ENCODE measurements at places on chromosomes 7 and 10. TPM values are rescaled to one million over a fixed set of nuclear protein-coding genes. Genes with fewer than 3 reads are reported as not detected.

TMEM213 gene
- total RNA-seq, result not detected

TMEM248 gene
- total RNA-seq, result 74.2 TPM

DNA sequence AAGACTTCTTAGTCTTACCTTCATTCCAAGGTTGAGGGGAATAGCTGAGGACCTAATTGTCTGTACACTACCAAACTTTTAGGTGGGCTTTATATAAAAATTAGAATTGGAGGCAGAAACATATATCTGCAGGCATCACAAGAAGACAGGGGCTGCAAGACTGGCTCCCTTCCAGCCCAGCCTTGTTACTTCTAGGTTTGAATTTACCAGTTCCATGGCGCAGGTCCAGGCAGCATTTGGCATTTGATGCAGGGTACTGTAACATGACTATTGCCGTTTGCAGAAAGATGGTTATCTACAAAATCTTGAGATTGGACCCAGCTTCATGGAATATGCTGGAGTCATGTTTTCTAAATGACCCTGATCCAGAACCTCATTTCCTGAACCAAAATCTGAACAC lies 105.4 kb upstream of the RHOBTB1 start:
- H3K36me3 ChIP-seq, result no peaks in the 10 kb centered on the region
- no peak overlapping the region for H3K4me3 ChIP-seq
- peaks cover 9% of the 10 kb centered on the region for H3K4me1 ChIP-seq

DHX32 gene
- total RNA-seq, result 12.0 TPM

GRCh38 chr7:849781-850180 lies 17.5 kb downstream of the SUN1 start:
- no peak overlapping the region for H3K4me3 ChIP-seq
- peaks cover 49% of the 10 kb centered on the region for H3K36me3 ChIP-seq
- H3K27ac ChIP-seq, result no peak overlapping the region
- no peaks in the 10 kb centered on the region for H3K27me3 ChIP-seq
- no peak for DNase-seq

DNA sequence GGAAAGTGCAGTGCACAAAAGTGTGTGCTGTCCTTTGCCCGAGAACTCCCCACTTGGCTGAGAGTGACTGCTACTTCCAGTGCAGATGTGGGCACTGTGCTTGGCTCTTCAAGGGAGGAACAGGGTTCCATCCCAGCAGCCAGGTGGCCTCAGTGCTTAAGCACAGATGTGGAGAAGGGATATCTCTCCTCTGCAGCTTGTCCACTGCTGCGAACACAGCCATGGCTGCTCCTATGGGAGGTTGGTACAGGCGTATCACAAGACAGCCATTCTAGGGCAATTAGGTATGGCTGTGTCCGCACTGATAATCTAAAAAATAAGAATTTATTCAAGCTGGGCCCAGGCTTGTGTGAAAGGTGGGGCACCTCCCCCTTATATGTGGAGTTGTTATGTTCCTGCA lies 66.6 kb downstream of the GLCCI1 start:
- no peak for DNase-seq
- H3K36me3 ChIP-seq, result no peaks in the 10 kb centered on the region
- H3K27me3 ChIP-seq, result no peaks in the 10 kb centered on the region
- no peak overlapping the region for H3K4me3 ChIP-seq
- no peaks in the 10 kb centered on the region for H3K4me1 ChIP-seq
- H3K27ac ChIP-seq, result no peak overlapping the region

DNA sequence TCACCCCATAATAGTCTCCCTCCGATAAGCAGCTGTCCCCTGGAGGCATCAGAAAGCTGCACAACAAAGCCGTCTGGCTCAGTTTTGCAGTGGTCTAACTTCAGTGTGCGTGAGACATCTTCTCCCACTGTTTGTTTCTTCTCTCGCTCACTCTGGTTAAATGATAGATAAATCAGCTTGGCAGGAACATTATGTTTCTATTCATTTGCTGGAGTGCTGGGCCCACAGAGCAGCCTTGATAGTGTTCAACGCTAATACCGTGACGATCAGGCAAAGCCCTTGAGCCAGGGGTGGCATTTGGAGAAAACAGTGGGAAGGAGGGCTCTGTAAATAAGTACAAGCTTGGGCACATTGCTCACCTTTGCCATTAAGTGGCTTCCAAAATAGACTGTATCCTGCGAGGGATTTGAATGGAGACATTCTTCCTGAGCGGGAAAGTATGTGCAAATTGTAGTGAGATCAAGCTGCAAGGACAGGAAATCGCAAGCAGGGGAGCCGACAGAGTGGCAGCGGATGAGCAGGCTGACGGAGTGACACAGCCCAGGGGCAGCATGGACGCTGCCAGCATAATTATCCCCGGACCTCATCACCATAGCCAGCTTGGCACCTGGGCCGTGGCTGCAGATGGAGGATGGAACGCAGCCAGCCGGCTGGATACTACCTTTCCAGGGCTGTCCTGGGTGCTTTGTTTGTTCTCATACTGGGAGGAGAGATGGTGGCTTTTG lies 256.8 kb upstream of the FZD8 start:
- H3K27ac ChIP-seq, result no peak overlapping the region
- peaks cover 2% of the 10 kb centered on the region for H3K4me1 ChIP-seq
- no peak for DNase-seq
- H3K27me3 ChIP-seq, result no peaks in the 10 kb centered on the region

GRCh38 chr7:19930851-19931250 lies 157.4 kb upstream of the TMEM196 start:
- H3K36me3 ChIP-seq, result peaks cover 4% of the 10 kb centered on the region
- H3K27me3 ChIP-seq, result no peaks in the 10 kb centered on the region
- no peak for DNase-seq
- H3K27ac ChIP-seq, result no peak overlapping the region
- no peaks in the 10 kb centered on the region for H3K4me1 ChIP-seq

STEAP2 gene
- 6.7 TPM for total RNA-seq

DNA sequence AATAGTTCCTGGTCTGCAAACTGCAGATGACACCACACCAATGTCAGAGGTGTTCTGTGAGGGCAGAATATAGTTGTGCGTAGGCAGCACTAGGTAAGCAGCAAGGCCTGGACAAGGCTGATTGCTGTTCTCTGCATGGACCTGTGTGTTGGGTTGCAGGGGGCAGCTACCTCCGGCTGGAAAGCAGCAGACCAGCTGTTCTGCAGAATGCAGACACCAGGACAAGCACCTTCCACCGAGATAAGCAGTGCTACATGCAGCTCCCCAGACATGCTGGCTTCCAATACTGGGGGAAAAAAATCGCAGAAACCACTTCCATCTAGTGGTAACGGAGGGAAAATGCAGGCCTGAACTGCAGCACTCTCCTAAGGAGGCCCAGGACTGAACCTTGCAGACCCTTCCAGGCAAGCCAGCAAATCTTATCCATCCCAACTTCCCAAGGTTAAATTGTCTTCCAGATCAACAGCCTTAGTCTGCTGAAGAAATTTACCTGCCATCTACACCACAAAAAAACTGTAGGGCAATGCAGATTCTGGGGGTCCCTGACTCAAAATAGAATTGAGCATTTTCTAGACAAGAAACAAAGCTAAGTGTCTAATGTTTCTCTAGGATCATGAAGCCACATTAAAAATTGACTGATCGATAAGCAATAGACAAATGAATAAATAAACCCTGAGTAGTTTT lies 50.5 kb upstream of the COBL start:
- 0 out of 3 replicates have a peak, but pooled peaks cover 2% of the 10 kb centered on the region for H3K36me3 ChIP-seq
- peak; percentile 78 for DNase-seq
- no peak overlapping the region for H3K4me3 ChIP-seq
- peaks cover 6% of the 10 kb centered on the region for H3K4me1 ChIP-seq
- no peaks in the 10 kb centered on the region for H3K27me3 ChIP-seq

GRCh38 chr10:53765311-53765710 lies 992.7 kb upstream of the MBL2 start:
- no peaks in the 10 kb centered on the region for H3K4me1 ChIP-seq
- H3K27me3 ChIP-seq, result no peaks in the 10 kb centered on the region
- peaks cover 2% of the 10 kb centered on the region for H3K36me3 ChIP-seq

DNA sequence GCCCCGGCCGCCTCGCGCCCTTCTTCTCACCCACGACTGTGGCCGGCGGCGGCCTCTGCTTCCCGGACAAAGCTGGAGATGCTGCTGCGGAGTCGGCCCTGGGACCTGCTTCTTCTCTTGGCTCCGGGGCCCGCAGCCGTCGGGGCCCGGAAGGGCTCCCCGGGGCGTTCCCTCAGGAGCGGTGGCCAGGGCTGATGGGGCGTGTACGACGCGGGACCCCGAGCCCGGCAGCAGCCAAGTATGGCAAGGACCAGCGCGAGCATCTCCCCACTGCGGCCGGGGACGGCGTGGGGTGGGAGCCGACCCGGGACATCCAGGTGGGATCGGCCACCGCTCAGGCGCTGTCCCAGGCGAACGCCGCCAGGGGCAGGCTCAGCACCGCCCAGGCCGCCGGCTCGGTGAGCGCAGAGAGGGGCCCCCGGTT lies 27.6 kb upstream of the BMS1 start:
- peaks cover 26% of the 10 kb centered on the region for H3K27me3 ChIP-seq
- no peak overlapping the region for H3K27ac ChIP-seq
- DNase-seq, result peak; percentile 47
- H3K4me1 ChIP-seq, result no peaks in the 10 kb centered on the region

- no peak overlapping the region for H3K27ac ChIP-seq
- H3K36me3 ChIP-seq, result peaks cover 5% of the 10 kb centered on the region
- no peak overlapping the region for H3K4me3 ChIP-seq
- H3K4me1 ChIP-seq, result no peaks in the 10 kb centered on the region
- DNase-seq, result no peak
These were observed 12.7 kb downstream of the LMTK2 start for GRCh38 chr7:98119256-98119918.

DNA sequence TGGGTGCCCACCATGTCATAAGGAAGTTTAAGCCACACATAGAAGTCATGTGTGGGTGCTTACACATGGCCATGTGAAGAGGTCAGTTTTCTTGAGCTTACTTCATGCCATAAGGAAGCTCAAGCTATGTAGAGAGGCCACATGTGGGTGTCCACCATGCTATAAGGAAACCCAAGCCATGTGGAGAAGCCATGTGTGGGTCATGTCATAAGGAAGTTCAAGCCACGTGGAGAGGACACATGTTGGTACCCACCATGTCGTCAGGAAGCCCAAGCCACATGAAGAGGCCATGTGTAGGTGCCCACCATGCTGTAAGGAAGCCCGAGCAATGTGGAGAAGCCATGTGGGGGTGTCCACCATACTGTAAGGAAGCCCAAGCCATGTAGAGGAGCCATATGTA lies 1089.2 kb upstream of the AUTS2 start:
- H3K4me3 ChIP-seq, result no peak overlapping the region
- H3K27ac ChIP-seq, result no peak overlapping the region
- H3K4me1 ChIP-seq, result 0 out of 2 replicates have a peak, but pooled peaks cover 1% of the 10 kb centered on the region

DNA sequence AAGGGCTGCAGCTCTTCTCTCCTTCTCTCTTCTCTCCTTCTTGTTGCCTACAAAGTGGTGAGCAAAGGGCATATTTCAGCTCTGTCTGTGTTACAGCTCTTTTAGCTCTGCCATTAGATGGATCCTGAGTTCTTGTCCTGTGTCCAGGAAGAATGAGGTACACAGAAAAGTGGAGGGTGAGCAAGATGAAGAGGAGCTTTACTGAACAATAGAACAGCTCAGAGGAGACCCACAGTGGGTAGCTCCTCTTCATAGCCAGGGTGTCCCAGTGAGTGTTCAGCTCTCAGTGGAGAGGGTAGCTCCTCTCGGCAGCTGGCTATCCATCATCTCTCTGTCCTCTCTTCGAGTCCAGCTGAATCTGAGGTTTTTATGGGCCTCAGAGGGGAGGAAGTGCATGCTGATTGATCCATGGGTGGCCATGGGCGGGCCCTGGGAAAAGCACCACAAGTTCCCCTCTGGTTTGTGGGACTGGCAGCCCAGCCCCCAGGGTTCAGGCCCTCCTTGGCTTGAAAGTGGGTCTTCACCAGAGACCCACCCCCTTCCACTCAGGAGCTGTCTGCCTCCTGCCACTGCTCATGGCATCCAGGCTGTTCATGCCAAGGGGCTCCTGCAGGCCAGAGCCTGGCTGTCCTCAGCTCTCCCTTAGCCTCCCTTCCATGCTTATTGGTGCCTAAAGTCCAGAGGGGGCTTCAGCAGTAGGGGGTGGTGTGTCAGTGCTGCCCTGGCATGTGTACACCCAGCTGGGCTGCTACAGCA lies 109.1 kb upstream of the FAM180A start:
- no peaks in the 10 kb centered on the region for H3K27me3 ChIP-seq
- H3K4me3 ChIP-seq, result no peak overlapping the region
- peaks cover 4% of the 10 kb centered on the region for H3K4me1 ChIP-seq
- H3K36me3 ChIP-seq, result peaks cover 6% of the 10 kb centered on the region

DLG5 gene
- total RNA-seq, result 67.4 TPM

SGCE gene
- total RNA-seq, result 30.5 TPM

DNA sequence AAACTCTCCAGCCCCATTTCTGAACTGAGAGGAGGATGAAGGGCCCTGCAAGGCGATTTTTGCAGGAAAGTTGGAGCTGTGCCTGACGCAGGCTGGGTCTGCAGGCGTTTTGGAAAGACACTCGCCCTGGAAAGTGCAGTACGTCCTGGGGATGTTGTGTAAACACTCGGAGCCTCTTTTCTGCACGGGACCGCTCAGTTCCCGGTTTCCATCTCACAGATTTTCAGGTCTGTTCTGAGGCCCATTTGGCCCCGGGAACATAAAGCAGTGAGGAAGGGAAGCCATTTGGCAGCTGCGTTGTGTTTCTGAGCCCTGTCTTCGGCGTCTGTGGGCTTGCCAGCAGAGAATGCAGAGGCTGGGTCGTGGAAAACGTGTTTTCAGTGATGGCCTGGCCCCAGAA lies 655.0 kb upstream of the MGMT start:
- DNase-seq, result no peak
- no peak overlapping the region for H3K4me3 ChIP-seq
- no peaks in the 10 kb centered on the region for H3K27me3 ChIP-seq
- no peak overlapping the region for H3K27ac ChIP-seq
- H3K36me3 ChIP-seq, result no peaks in the 10 kb centered on the region

SPDYE18 gene
- total RNA-seq, result not detected

ELOVL3 gene
- total RNA-seq, result not detected

- no peaks in the 10 kb centered on the region for H3K36me3 ChIP-seq
- H3K27ac ChIP-seq, result no peak overlapping the region
- no peak overlapping the region for H3K4me3 ChIP-seq
- H3K27me3 ChIP-seq, result no peaks in the 10 kb centered on the region
These were observed 96.6 kb upstream of the LRRN3 start for GRCh38 chr7:110994028-110994967.
